Nucleus accumbens (tissue), 56 donors: ENCODE measurements at places on chromosomes 5 and 9.

DNA sequence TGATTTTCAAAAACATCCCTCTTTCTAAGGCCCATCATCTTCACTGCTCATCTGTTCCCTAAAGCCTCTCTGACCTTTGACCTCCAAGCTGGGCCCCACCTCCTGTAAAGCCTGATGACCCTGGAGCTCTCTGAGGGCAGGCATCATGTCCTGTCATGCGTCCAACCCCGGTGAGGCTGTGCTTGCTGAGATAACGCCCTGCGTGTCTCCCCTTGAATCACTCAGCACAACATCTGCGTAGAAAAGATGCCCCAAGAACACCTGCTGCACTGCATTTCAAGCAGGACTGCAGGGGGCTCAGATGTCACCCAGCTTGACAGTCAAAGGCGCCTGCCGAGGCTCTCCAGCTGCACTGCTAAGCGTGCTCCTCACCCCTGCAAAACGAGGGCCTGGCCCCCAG, 78.0 kb downstream of the OTULIN start:
- no peak for DNase-seq

GRCh38 chr5:35598707-35599370, 18.8 kb upstream of the SPEF2 start:
- no peak for DNase-seq

DNA sequence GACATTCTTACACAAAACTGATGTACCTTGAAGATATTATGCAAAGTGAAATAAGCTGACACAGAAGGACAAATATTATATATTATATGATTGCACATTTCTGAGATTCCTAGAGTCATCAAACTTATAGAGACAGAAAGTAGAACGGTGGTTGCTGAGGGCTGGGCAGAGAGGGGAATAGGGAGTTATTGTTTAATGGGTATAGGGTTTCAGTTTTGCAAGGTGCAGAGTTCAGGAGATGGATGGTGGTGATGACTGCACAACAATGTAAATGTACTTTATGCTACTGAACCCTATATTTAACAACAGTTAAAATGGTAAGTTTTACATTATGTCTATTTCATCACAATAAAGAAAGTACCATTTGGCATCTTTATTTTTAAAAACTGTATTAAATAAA, 315.8 kb upstream of the POU5F2 start:
- DNase-seq = no peak

GRCh38 chr9:134262035-134262434, 64.2 kb upstream of the RXRA start:
- DNase-seq = no peak

GRCh38 chr5:40679913-40680681, at the start of gene PTGER4:
Gene PTGER4, plus strand, starts transcription at chr5:40679915. Its CDS starts 1,079 bp downstream, at chr5:40680994.
- no peak for DNase-seq

GRCh38 chr9:116987721-116988485, 300.8 kb downstream of the TRIM32 start:
- DNase-seq = no peak

- DNase-seq = no peak
These were observed 3.2 kb downstream of the NKD2 start for GRCh38 chr5:1011741-1012312.

DNA sequence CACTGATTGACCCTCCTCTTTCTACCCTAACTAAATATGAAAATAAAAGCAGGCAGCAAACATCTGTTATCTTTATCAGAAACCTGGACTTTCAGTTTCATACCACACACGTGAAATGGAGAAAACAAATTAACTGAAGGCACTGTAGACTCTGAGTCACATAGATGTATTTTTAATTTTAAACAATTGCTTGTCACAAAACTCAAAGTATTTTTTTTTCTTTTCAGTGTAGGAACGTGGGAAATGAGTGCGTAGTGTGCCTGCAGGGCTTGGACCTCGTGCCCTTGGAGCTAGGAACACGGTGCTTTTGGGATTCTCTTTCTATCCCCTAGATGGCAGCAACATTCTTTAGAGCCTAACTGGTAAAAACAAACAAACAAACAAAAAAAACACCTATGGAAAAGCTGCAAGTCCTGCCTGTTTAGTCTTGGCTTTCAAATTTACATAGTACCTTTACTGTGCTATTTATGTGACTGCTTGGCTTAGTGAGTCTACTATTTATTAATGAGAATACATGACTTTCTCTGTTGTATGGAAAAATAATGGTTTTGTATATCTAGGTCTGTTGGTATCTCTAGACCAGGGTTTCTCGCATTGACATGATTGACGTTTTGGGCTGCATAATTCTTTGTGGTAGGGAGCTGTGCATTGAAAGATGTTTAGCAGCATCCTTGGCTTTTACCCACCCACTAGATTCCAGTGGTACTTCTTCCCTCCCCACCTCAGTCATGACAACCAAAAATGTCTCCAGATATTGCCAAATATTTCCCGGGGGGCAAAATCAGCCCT, 16.8 kb upstream of the ACTBL2 start:
- DNase-seq = no peak

DNA sequence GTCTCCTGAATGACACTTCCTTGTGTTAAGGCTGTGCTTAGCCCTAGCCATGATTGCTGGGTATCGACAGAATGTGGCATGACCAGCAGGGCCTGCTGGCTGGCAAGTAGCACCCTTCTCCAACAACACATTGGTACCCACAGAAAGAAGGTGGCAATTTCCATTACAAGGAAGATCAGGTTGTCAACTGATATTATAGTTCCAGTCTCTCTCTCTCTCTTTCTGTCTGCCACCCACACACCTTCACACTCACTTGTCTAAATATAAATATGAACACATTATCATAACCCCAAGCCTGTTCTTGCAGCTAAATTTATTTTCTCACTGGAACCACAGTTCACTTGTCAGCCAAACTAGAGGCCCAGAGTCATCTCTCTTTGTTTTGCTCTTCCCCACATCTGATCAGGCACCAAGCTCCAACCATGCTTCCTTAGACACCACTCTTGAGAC, 408.1 kb upstream of the PIK3R1 start:
- DNase-seq = no peak

DNA sequence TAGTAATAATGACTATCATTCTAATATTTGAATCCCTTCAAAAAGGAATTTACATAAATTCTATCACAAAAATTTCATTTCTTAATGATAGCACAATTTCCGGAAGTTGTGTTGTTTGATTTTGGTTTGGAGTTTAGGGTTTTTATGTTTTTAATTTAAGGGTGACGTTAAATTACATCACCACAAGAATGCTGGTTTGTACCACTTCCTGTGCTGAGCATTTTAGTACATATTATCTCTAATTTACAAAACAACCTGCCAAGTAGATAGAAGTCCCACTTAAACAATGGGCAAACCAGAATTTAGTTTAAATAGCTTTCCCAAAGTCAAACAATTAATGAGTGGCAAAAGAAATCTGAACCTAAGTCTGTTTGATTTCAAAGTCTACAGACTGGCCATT, 63.4 kb downstream of the DENND1A start:
- DNase-seq = no peak

GRCh38 chr9:105401651-105402050, 46.2 kb upstream of the FSD1L start:
- DNase-seq = no peak

- no peak for DNase-seq
These were observed 75.4 kb downstream of the TEX10 start for GRCh38 chr9:100277166-100277979.

DNA sequence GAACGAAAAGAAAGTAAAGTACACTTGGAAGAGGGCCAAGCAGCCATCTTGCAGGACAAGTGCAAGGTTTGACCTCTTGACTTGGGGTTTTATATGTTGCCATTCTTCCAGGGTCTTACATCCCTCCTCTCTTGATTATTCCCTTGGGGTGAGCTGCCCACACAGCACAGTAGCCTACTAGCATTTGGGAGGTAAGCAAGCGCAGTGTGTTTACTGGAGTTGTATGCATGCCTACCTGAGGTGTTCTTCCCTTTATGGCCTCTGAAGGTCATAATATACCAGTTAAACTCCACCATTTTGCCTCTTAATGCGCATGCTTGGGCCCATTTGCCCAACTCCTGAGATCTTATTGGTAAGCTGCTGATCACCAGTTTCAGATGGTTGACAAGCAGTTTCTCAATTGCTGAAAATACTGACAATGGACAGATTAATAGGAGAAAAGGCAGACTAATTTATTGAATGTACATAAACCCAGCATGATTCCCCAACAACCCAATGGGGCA, 173.8 kb upstream of the SLC30A5 start:
- no peak for DNase-seq

DNA sequence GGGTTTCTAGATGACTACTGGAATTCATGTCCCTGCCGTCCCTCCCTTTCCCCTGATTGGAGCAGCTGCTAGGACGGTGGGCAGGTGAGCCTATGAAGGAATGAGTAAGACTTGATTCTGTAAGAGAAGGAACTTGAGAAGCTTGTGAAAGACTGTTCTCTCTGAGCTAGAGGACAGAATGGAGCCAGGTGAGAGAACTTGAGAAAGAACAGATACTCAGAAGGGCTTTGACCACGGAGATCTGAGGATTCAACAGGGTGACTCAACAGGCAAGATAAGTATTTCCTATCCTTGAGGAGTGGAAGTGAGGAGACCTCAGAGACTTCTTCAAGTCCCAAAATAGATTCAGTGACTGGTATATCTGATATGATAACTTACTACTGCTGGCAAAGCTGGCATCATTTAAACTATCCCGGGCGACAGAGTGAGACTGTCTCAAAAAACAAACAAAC, 41.9 kb downstream of the HSDL2 start:
- DNase-seq = no peak

- peak; percentile 10 for DNase-seq
These were observed 248.8 kb downstream of the TENT4A start for GRCh38 chr5:6961837-6962635.

DNA sequence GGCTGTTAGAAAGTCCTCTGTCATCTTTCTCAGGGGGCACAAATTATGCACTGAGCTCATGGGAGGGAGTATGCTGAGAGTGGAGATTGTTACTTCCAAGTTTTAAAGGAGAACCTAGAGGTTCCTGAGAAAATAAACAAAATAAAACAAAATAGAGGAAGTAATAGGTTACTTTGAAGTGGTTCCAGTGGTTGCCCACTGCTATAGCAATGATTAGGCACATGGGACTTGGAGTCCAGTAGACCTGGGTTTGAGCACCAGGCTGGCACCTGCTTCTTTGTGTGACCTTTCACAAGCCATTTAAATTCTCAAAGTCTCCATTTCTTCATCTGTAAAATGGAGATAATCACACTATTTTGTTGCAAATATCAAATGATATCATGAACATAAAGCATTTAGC, 13.8 kb upstream of the CDC23 start:
- no peak for DNase-seq

GRCh38 chr5:106374956-106375355, 1295.8 kb downstream of the EFNA5 start:
- no peak for DNase-seq

DNA sequence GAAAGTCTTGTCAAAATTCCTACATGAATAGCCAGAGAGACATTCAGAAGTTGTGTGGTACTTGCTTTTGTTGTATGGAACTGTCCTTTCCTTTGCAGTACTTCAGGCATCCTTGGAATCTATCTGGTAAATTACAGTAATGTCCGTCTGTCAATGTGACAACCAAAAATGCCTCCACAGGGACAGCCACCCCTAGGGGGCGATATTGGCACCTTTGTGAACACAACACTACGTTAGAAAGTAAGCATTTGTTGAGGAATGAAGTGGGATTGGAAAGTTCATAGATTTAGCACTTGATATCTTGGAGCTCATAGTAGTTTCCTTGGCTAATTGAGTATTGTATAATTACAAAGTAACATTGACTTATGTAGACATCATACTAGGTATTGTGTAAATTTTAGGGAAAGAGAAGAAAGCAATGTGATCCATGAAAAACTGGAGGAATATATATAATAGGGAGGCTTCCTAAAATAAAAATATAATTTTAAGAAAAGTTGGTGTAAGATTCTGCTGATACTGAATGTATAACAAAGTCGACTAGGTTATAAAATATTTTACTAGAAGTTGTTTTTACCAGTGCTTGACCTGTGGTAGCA, 32.7 kb downstream of the TMEFF1 start:
- no peak for DNase-seq

GRCh38 chr9:109742776-109743348, 37.1 kb upstream of the PALM2AKAP2 start:
- no peak for DNase-seq

DNA sequence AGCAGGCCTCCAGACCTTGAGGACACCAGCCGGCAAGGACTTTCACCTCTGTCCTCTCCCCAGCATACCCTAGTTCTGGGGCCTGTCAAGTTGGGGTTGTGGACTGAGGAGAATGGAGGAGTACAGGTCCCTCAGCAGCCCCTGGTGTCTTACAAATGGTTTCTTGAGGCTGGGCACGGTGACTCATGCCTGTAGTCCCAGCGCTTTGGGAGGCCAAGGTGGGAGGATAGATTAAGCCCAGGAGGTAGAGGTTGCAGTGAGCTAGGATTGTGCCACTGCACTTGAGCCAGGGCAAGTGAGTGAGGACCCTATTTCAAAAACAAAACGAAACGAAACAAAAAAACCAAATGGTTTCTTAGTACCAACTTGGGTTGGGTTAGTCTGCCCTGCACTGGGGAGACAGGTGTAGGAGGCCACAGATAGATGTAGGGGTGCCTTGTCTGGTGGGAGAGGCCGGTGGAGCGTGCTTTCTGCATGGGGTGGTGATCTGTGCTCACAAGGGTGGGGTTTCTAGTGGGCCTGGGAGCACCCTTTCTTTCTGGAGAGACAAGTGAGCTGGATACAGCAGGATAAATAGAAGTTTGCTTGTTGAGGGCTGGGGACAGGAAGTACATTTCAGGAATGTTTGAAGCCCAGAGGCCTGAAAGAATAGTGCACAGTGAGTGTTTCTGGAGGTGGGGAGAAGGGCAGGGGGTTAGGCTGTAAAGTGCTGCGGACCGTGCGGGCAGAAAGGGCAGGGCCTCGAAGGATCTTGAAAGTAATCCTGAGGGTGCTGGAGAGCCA, 37.7 kb upstream of the PSD2 start:
- no peak for DNase-seq

DNA sequence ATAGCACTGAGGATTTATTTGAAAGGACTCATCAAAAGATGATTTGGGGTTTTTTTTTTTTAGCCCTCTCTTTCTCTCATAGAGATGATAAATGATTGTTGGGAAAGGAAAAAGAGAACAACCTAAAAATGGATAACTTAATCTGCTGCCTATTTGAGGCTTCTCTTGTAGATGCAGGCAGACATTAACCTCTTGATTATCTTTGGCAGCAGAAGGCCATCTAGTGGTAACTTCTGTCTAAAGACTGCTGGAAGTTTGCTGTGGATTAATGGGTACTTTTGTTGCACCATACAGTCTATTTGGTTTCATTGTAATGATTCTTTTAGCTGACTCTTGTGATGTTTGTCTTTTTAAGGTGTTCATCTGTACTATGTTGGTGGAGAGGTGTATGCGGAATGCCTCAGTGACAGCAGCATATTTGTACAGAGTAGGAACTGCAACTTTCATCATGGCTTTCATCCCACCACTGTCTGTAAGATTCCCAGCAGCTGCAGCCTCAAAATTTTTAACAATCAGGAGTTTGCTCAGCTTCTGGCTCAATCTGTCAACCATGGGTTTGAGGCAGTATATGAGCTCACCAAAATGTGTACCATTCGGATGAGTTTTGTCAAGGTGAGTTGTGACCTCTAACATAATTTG, 18.8 kb downstream of the SMIM32 start:
- DNase-seq = no peak
